ENCODE measurements at places on chromosomes 6 and 20.

GRCh38 chr6:142726616-142727015 is 218.4 kb downstream of the HIVEP2 start:
- no peaks in the 10 kb centered on the region for H3K4me1 ChIP-seq
- no peaks in the 10 kb centered on the region for H3K36me3 ChIP-seq
- H3K27ac ChIP-seq, result no peak overlapping the region
- H3K27me3 ChIP-seq, result peaks cover 2% of the 10 kb centered on the region
- H3K4me3 ChIP-seq, result no peak overlapping the region

- peaks cover 18% of the 10 kb centered on the region for H3K4me1 ChIP-seq
- no peaks in the 10 kb centered on the region for H3K36me3 ChIP-seq
- DNase-seq, result no peak
- peaks cover 8% of the 10 kb centered on the region for H3K27me3 ChIP-seq
- H3K4me3 ChIP-seq, result no peak overlapping the region
- H3K27ac ChIP-seq, result no peak overlapping the region
Measured at GRCh38 chr6:36730424-36731380, 33.1 kb downstream of the RAB44 start.

- H3K4me1 ChIP-seq, result no peaks in the 10 kb centered on the region
- no peak overlapping the region for H3K4me3 ChIP-seq
- H3K27ac ChIP-seq, result no peak overlapping the region
Measured at GRCh38 chr6:125906158-125906998, 50.2 kb upstream of the HINT3 start.

DNA sequence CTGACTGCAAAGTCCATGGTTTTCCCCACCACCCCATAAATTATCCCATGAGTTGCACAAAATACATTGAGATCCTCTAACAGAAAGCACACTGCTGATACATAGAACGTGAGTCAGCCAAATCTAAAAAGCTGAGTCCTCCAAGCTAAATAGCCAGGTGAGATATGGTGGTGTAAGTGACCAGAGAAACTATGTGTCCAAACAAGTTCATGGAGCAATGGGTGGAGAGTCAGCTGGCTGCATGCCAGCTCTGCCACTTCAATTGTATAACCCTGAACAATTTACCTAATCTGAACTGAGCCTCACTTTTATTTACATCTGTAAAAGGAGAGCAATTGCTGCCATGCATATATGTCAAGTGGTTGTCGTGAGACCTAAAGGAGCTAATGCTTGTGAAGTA is 9.7 kb downstream of the SNAP25 start:
- no peak for DNase-seq
- H3K36me3 ChIP-seq, result no peaks in the 10 kb centered on the region
- H3K4me3 ChIP-seq, result no peak overlapping the region

GRCh38 chr6:37155394-37156312 is 14.3 kb upstream of the PIM1 start:
- H3K27ac ChIP-seq, result no peak overlapping the region
- DNase-seq, result no peak
- no peaks in the 10 kb centered on the region for H3K4me1 ChIP-seq
- no peaks in the 10 kb centered on the region for H3K36me3 ChIP-seq

- H3K27me3 ChIP-seq, result no peaks in the 10 kb centered on the region
- no peak for DNase-seq
- no peaks in the 10 kb centered on the region for H3K4me1 ChIP-seq
Measured at GRCh38 chr6:63897459-63897858, 261.9 kb downstream of the PHF3 start.
